ENCODE measurements at places on chromosomes 12 and 14. TPM values are rescaled to one million over a fixed set of nuclear protein-coding genes. Genes with fewer than 3 reads are reported as not detected.

DNA sequence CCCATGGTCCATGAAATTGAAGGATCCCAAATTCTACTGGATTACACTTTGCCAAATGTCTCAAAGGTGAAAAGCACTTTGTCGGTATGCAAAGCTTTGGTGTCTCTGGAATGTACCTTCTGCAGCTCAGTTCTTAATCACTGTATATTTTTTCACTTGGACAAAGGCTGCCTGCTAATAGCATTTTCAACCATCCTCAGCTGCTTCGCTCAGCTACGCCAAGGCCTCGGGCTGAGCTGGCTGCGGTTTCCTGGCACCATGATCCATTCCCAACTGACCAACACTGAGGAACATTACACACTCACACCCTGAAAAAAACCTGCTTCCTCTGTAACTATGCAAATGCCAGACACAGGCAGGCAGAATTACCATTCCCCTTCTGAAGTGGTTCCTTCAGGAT lies 335.2 kb downstream of the DPF3 start:
- no peak for DNase-seq

DNA sequence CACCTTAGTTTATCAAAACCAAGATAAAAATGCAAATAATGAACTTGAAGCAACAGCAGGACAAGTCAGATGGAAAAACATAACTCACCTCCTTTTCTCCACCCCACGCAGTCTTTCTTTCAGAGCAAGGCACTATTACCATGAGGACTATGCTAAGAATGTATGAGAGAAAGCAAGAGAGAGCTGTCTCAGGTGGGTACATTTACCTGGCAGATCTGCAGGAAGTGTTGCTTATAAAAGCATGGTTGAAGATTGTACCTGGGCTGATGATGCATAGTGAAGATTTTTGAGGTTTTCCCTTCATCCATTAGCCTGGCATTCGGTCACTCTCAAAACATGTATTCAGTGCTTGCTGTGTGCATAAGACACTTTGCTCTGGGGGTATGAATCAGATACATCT lies 68.8 kb upstream of the IFNG-AS1 start:
- DNase-seq = no peak

DNA sequence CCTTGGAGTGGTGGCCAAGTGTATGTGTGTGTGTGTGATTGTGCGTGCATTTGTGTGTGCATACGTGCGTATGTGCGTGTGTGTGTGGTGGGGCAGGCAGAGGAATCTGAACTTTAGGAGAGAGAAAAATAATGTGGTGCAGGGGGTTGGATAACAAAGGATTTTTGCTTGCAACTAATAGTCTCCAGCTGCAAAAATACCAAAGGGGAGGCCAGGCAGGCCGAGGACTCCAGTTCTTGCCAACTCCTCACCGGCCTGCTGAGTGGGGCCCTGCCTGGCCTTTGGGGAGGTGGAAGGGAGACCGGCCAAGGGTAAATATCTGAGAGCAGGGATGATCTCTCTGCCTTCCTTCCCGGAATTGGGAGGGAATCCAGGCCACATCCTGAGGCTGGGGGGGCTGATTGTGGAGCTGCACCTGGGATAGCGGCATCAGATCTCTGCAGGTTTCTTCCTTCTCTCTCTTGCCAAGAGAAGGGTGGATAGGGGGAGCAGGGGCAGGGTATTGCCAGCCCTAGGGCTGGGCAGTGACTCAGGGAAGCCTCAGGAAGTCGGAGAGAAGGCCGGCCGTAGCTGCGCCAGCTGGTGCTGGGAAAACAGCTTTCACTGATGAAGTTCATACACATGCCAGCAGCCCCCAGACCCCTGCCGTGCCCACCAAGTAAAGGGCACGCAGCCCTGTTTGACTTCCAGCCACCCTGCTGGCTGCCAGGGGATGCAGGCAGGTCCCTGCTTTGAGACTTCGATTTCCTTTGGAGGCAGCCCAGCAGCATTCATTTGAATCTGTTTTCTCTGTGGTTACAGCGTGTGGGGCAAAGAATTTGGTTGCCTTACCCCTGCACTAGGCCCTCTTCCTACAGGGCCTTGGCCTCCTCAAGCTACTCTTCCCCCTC lies 4.6 kb upstream of the LRP1-AS start:
- DNase-seq = no peak

DNA sequence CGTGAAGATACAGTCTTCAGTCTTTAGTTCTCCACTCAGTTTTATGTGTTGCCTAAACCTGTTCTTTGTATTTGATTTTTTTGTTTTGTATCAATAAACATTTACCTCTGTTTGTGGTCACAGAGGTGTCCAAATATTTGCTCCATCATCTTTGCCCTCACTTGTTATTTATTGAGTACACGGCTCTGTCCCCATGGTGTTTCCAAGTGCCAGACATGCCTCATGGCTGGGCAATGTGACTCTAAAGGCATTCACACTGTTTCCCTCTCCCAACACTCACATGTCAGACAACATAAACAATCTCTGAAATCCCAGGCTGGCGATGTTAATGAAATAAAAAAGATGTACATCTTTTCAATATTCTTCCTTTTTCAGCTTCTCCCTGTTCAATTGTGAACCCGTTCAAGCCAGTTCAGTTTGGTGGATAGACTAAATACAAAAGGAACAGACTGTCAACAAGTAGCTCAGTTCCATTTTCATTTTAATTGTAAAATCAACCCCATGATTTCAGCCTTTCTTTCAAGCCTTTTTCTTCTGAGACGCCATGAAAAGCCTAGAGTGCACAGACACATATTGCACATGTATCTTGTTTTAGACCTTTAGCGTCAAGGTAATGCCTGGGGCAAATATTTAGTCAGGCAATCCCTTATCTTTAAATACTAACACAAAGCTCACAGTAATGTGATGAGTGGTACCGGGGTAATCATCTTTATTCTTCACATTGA lies 680.7 kb downstream of the GALC start:
- DNase-seq = no peak

DNA sequence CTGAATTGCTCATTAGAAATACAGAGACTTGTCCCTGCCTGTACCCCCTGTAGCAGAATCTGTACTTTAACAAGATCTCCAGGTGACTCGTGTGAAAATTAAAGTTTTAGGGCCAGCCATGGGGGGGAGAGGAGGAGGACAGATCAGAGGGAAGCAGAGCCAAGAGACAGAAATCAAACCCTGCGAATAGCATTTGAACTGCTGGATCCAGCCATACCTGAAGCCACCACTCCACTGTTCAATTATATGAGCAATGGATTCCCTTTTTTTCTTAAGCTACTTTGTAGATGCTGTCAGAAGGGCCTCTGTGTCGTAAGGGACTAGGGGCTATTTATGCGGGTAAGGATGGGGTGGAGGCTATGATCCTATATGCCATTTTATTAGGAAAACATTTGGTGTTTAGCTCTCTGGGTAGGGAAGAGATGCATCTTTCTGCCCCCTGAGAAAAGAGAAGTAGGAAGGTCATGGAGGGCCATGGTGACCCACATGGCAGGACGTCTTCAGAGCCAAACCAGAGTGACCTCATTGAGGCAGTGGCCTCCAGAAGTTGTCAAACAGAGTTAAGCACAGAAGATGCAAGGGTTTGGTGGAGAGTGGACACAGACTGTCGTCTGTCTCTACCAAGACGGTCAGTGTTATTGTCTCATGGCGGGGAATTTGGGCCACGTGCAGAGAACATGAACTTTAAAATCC lies 203.9 kb downstream of the PHETA1 start:
- no peak for DNase-seq

- peak; percentile 98 for DNase-seq
Observed at GRCh38 chr12:48197971-48198671, 5.0 kb downstream of the OR10AD1 start.

- no peak for DNase-seq
Observed at GRCh38 chr12:117158911-117159553, 31.2 kb downstream of the FBXO21 start.

- no peak for DNase-seq
Observed at GRCh38 chr12:51977320-51977753, 25.8 kb downstream of the ACVR1B start.

GRCh38 chr14:100408350-100409002 lies 85.3 kb downstream of the SLC25A47 start:
- no peak for DNase-seq

DNA sequence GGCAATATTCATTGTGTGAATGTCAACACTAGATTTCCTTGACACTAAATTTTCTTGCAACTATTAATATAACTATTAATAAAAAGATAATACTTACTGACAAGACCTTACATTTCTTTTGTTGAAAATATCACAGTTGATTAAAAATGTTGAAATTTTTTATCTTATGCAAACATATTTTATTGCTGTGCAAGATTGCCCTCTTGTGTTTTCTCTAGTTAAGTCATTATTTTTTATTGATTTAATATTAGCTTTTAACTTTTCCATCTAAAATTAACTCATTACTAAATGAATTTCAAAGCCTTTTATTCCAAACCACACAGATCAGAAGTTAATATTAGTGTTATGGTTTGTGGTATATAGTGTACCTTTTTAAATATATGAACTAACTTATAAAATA lies 11.7 kb upstream of the NAA30 start:
- DNase-seq = no peak

Gene SALL2
- 1.0 TPM for total RNA-seq

Gene CCDC60
- total RNA-seq = not detected

Gene RNASE1
- 157 TPM for total RNA-seq
